ENCODE measurements at places on chromosomes 7 and 10.

DNA sequence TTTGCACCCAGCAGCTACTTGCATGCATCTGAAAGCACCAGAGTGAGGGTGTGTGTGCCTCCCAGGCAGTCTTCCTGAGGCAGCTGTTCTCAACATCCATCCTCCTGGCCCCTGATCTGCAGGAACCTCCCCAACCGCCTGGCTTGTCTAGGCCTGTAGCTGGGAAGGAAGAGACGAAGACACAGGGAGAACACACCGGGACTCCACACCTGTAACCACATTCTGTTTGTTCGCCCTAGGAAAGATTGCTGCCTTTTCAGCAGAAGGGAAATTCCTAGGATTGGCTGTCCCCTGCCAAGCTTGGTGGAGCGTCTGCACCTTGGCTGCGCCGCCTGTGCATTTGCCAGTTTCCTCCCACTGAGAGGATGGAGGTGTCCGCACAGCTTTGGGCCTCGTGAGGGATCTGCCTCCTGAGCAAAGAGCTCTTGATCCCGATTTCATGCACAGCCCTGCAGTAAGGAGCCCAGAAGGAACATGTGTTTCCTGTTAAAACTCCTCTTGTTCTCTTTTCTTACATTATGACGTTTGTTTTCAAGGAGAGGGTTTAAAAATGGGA is 154.6 kb downstream of the TPST1 start:
- no peak for DNase-seq

- no peak for DNase-seq
Measured at GRCh38 chr10:52526251-52526823, 212.3 kb downstream of the DKK1 start.

- peak; percentile 46 for DNase-seq
Measured at GRCh38 chr10:86411281-86411841, 44.8 kb upstream of the GRID1 start.

GRCh38 chr7:15507171-15507570 is 54.6 kb downstream of the AGMO start:
- DNase-seq, result no peak

DNA sequence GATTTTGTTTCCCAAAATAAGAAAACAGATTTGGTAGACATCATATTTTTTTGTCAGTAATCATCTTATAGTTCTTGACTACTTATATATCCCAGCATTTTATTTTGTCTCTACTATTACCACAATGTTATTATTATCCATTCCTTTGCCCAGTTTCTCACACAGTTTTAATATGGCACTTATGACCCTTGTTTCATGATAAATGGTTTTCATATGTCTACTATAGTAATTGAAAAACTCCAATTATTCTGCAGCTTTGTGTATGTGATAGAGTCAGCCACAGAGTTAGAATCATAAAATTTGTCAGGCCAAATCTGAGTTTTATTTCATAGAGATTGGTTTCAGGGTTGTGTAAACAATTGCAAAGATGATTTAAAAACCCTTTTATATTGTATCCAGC is 203.9 kb downstream of the MALRD1 start:
- no peak for DNase-seq

DNA sequence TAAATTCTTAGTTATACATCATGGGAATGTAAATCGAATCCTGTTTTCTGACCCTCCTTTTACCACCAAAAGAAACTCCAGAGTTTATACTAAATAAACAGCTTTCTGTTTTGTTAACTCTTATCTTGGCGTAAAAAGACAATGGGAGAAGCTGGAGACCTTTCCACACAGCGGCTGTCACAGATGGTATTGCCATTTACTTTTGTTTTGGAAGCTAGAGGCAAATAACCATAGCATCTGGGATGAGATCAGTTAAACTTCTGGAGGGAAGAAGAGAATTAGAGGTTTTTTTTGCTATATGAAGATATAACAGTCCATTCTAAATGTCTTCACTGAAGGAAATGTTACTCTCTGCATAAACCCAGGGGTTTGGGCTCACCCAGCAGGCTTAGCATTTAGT is 258.9 kb downstream of the REEP3 start:
- DNase-seq, result no peak

- DNase-seq, result no peak
Measured at GRCh38 chr7:128347647-128348097, 4.0 kb upstream of the RBM28 start.

GRCh38 chr10:51077074-51077473 is 2.8 kb downstream of the PRKG1 start:
- no peak for DNase-seq

GRCh38 chr10:16341637-16342036 is 95.2 kb upstream of the PTER start:
- no peak for DNase-seq
